ENCODE measurements at places on chromosomes 7 and 10.

DNA sequence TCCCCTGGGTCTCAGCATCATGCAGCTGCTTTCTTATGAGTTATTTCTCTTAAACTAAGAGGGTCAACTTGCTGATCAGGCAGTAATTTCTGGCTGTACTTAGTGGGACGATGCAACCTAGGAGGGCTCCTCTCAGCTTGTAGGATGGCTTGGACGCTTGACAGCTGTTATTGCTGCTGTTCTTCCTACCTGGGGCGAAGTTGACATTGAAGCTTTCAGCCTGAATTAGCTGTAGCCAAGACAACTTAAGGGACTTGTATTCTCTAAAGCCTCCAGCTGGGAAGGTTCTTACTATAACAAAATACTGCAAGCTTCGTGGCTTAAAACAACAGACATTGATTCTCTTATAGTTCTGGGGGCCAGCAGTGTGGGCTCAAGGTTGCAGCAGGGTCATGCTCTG, 224.9 kb downstream of the ACTR3B start:
- DNase-seq, result no peak

DNA sequence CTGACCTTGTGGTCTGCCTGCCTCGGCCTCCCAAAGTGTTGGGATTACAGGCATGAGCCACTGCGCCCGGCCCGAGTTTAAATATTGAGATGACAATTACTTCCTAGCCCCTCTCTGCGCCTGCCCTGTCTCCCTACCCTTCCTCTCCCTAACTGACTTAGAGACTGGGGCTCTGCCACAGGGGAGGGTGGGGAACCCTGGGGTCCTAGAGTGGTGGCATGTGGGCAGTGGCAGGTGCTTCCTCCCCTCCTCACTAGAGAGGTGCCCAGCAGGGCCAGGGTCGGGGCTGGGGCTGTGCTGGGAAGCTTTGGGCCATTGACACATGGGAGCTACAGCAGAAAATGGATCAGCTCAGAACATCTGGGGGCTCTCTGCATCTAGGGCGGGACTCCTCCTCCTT, 7.0 kb upstream of the ACHE start:
- no peak for DNase-seq

DNA sequence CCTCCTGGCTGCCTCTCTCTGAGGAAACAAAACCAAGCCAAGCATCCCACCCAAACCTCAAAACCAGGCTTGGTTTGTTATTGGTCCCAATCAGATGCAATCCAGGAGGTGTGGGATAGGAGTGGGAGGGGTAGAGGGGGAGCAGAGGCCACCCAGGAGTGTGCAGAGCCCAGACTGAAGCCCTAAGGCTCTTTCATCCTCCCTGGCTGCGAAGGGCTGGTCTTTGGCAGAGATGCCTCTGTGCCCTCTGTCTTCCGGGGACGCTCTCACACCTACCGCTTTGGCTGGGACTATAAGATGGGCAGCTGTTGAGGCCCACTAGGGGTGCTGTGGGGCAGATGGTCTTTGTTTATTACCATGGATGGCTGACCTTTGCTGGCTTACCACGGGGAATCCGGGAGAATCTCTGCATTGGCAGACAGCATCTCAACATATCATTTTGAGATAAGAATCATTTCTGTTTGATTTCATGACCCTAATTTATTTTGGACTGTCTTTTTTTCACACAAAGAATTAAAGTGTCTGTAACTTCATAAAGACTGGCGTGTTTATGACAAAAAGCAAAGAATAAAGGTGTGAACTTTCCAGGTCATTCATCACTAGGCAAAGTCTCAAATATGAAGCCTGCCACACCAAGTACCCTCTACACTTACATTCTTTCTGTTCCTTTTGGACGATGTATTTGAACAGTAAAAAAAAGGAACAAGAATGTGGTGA, 6.5 kb upstream of the DENND2A start:
- DNase-seq, result no peak

GRCh38 chr10:2469802-2470201, 597.5 kb upstream of the PFKP start:
- DNase-seq, result no peak

- DNase-seq, result no peak
These were observed 494.2 kb upstream of the GALNT17 start for GRCh38 chr7:70637726-70638125.

- no peak for DNase-seq
These were observed 32.6 kb downstream of the KIAA1217 start for GRCh38 chr10:24241536-24242040.

GRCh38 chr7:155469311-155470185, 11.6 kb downstream of the EN2 start:
- no peak for DNase-seq

- DNase-seq, result no peak
These were observed at the start of gene GIMAP4 for GRCh38 chr7:150567169-150567568. TSS of gene GIMAP4 (plus strand) at chr7:150567390. CDS start at chr7:150569902, 2,512 bp downstream.

DNA sequence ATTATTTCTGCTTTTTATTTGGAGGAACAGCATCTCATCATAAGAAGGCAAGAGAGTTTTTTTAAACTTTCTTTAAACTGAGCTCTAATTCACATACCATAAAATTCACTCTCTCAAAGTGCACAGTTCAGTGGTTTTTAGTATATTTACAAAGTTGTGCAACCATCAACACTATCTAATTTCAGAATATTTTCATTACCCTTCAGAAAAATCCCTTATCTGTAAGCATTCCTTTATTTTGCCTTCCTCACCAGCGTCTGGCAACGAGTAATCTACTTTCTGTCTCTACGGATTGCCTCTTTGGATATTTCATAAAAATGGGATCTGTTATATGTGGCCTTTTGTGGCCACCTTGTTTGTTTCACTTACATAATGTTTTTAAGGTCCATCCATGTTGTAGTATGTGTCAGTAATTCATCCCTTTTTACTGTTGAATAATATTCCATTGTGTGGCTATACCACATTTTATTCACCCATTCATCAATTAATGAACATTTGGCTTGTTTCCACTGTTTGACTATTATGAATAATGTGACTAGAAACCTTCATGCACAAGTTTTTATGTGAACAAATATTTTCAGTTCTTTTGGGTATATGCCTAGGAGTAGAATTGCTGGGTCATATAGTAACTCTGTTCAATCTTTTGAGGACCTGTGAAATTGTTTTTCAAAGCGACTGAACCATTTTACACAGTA, 181.5 kb downstream of the TRIL start:
- DNase-seq, result no peak

DNA sequence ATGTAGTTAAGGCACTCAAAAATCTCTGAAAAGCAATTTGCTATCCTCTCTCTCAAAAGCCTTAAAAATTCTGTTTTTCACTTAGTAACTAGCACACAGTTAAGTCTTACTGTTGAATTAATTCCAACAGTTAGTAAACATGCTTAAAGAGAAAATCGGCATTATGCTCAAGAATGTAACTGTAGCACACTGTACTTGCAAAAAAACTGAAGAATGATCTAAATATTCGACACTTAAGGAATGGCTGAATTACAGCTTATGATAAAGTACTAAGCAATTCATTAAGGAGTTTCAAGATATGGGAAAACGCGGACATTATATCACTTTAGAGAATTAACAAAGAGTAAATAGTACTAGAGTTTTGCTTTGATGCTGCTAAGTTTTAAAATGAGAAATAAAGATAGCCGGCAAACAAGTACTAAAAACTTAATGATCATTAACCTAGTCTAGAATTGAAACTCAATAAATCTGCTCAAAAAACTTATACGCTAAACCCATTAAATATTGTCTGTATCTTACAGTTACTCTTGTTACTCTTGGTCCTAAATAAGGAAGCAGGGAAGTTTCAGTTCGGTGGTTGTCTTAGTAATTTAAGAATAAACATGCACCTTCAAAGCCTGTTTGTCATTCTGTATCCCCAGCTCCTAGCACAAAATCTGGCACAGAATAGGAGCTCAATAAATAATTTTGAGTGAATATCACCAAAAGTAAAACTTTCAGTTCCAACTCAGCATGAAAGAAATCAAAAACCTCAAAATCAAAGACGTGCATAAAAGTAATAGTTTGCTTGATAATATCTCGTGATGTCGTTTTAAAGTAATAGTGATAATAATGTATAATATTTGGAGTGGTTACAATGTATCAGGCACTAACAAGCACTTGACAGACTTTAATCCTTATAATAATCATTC, 1.2 kb downstream of the TRDMT1 start:
- no peak for DNase-seq

- no peak for DNase-seq
These were observed 223.8 kb upstream of the CCDC6 start for GRCh38 chr10:60130130-60130579.

GRCh38 chr7:129801882-129802281, 150.9 kb downstream of the UBE2H start:
- DNase-seq, result no peak

- DNase-seq, result no peak
These were observed 260.9 kb upstream of the PLPP4 start for GRCh38 chr10:120195984-120196712.

DNA sequence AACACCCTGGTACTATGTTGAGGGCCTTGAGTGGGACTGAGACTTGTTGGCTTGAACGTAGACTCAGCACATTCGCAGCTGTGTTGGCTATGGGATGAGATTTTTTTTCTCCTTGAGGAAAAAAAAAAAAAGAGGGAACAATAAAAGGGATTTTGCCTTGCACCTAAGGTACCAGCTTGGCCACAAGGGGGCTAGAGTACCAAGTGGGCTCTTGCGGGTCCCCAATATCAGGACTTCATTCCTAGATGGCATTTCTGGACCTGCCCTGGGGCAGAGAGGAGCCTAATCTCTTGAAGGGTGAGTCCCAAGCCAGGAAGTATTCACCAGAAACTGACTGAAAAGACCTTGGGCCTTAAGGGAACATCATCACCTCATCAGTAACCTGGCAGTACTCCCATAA, 1083.6 kb upstream of the PHF14 start:
- DNase-seq, result no peak

DNA sequence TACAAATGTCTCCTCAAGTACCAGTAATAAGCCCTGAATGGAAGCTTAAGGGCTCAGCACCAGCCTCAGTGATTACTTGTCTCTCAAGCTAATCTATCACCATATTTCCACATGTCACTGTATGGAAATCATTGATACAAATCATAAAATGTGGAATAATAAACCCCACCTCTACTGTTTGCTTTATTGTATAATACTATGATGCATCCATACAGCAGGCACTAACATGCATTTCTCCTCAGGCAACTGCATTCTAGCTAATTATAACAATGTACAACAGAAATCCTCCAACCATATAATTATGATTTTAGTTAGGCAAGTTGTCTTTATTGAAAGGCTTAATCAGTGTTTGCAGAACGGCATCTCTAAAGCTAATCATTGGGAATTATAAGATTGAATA, 26.2 kb downstream of the CRPPA start:
- no peak for DNase-seq

DNA sequence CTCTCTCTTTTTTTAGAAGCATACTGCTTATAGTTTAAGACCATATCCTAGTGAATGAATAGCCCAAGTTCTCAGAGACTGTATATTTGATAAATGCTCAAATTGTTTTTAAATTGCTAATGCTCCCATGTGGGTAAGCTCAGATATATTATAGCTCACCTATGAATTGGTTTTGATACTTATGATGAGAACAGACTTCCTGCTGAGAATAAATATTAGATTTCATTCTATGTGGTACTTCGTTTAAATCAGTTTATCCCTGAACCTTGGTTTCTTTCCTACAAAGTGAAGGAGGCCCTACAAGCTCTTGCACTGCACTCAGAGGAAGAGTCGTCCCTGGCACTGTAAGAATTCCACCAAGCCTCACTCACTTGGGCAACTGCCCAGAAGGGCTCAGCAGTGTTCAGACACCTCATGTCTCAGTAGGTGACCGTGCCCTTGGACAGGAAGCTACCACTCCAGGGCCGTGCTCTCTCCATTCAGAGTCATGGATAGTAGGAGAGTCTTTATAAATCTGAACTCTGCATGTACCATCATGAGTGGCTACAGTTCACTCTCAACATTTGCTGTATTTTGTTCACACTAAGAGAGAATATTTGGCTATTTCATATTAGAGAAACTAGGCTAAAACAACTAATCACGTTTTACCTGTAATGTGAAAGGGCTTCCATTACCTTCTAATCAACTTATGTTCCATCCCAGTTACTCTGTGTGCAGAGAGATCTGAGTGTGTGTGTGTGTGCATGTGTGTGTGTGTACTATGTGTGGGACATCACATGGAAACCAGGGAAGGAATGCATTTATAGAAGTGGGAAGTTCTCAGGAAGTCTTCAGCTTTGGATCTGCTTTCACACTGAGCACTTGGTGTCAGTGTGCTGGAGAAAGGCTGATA, 93.8 kb downstream of the PTPRE start:
- DNase-seq, result no peak

GRCh38 chr7:147485660-147486210, 1104.8 kb upstream of the C7orf33 start:
- no peak for DNase-seq

- no peak for DNase-seq
These were observed 126.4 kb downstream of the KBTBD2 start for GRCh38 chr7:32765185-32765584.

DNA sequence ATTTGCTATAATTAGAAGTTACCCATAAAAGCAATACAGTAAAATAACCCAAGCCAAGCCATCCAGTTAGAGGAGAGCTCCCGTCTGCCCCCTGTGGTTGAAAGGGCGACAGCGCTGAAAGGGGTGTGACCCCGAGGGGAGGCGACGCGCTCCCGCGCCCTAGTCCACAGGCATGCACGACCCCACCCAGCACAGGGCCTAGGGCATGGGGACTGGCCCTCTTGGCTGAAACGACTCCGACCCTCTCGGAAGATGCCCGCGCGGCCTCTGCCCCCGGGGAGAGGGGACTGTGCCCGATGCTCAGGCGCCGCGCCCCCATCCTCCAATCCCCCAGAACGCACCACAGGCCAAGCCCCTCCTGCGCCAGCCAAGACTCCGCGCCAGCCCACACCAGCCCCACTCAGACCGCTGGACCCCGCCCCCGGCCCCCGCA, 64.0 kb downstream of the CSGALNACT2 start:
- no peak for DNase-seq

GRCh38 chr10:22856444-22857074, 71.3 kb upstream of the ARMC3 start:
- no peak for DNase-seq

GRCh38 chr7:31214751-31215150, 125.8 kb downstream of the NEUROD6 start:
- DNase-seq, result no peak

DNA sequence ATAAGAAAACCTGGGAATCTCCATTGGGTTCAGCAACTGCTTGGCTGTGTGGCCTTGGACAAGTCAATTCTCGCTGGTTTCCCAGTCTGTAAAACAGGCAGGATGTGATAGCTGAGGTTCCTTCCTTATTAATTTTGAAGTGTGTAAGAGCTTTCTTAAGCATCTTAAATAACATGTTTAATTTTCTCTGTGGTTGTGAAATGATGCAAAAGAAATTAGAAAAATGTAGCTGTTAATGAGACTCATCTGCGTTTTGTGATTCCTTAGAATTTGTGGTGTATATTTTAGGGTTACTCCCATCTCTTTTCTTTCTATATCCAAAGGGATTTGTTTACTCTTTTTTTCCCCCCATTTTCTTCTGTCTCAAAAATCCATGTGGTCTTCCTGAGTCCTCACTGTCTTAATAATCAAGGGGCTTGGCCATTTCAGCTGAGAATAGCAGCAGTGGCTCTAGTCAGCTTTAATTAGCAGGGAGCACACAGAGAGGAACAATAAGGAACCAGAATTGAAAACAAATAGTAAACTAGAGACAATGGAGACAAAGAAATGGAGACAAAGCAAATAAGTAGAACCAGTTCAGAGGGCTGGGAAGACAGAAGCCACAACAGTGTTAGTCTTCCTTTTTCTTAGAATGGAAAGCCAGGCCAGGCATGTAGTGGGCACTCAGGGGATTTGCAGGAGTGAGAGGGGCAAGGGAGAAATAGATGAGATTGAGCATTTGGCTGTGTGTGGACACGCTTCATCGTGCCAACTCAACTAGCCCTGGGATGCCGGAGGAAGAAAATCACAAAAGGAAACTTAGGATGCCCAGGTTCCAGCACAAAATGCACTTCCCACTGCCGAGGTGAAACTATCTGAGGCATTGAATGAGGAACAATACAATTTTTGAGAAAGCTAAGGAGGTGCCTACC, 93.9 kb downstream of the CHN2 start:
- DNase-seq, result no peak
